Activated T-cell treated with anti-CD3 and anti-CD28 coated beads for 4 hours (primary cell): ENCODE measurements at places on chromosomes 3 and 15.

DNA sequence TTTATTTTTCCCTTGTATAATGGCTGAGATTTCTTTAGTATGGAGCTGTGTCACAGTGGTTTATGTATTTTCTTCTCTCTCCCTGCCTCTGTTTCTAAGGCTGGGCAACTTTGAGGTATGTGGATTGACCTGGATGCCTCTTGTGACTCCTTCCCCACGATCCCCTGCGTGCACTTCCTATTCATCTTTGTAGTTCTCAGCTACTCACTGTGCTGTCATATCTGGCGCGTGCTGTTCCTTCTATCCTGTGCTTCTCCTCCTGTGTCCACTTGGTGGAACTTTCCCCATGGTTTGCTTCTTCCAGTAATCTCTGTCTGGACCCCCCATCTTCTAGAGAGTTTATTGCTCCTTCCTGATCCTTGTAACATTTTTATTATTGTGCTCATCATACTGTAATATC, 97.3 kb downstream of the AKAP13 start:
- no peak for DNase-seq

DNA sequence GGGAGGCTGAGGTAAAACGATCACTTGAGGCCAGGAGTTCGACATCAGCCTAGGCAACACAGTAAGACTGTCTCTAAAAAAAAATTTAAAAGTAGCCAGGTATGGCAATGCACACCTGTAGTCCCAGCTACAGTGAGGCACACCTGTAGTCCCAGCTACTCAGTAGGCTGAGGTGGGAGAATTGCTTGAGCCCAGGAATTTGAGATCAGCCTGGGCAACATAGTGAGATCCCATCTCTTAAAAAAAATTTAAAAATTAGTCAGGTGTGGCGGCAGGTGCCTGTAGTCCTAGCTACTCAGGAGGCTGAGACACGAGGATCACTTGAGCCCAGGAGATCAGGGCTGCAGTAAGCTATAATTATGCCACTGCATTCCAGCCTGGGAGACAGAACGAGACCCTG, 6.8 kb downstream of the MESD start:
- no peak for DNase-seq

DNA sequence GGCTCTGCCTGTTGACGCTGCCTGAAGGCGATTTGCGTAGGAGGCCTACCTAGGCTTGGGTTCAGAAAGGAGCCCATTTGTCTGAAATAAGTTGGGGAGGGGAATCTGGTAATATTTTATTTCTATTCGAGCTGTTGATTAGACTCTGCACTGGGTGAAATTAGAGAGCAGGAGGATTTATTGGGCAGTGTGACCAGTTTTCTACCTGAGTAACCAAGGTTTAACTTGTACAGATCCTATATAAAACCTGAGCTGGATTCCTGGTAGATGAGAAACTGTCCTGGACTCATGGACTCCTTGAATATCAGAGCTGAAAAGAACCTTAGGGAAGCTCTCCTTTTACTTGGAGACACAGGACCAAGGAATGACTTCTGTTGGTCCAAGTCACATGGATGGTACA, 19.6 kb upstream of the GPR156 start:
- no peak for DNase-seq

DNA sequence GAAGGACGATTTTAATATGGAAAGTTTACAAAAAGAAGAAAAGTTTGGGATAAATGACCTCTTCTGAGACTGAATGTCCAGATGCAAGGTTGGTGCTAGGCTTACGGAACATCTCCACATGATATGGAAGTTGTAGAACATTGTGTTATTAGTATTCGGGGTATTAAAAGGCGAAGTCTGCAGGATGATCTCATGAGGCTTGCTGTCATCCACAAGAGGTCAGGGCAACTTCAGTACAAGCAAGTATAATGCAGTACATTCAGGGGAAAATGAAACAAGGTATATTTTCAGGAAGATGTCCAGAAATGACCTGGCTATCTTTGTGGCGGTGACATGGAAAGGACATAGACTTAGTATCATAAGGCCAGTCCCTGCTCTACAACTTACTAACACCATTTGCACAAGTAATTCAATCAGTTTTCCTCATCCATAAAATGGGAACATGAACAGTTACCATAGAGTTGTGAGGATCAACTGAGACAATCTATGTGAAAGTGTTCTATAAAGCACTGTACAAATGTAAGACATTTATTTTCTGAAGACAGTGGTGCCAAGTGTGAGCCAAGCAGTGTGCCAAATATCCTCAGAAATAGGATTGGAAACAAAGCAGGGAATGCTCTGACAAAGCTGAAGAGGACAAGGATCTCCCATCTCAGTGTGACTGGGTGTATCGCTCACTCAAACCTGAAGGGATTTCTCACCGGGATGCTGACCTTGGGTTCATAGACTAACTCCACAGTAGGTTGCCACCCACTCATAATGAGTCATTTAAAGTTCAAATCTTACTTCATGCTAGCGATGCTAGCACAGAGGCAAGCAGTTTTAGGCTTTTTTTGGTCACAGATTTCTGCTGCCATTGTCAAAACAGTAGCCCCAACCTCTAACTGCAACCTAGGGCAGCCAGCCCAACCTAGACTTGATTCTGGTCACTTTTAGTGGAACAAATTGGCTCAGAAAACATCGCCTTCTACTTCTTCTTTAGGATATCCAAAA, 118.3 kb downstream of the TIGIT start:
- DNase-seq = no peak

- no peak for DNase-seq
These were observed 4.8 kb downstream of the CYP19A1 start for GRCh38 chr15:51333571-51333970.

- DNase-seq = no peak
These were observed 44.9 kb upstream of the KBTBD12 start for GRCh38 chr3:127870156-127870555.

GRCh38 chr15:59119625-59120024, 14.7 kb downstream of the CCNB2 start:
- DNase-seq = no peak

DNA sequence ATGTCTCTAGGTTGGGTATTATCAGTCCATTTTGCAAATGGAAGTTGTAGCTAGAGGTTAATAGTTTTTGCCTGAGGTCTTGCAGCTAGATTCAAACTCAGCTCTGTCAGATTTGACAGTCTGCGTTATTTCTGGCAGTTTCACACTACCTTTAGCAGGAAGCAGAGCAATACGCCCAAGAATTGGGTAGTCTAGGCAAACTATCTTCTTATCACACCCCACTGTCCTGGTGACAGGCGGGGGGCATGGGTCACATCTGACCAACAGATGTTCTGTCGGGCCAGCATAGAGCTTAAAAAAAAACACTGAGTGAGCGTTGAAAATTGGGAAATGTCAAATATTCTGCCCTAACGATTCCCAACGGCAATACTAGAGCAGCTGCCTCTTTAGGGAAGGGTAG, 5.7 kb downstream of the GPR160 start:
- DNase-seq = no peak
